Activated T-helper 9 cell treated with anti-CD3 and anti-CD28 coated beads, Interleukin-2, amount 50 U/mL, for 16 hours (primary cell): ENCODE measurements at places on chromosomes 7 and 10.

- no peak for DNase-seq
Measured at GRCh38 chr10:7090529-7090928, 320.3 kb downstream of the SFMBT2 start.

- no peak for DNase-seq
Measured at GRCh38 chr7:47697543-47697942, 115.6 kb upstream of the TNS3 start.

DNA sequence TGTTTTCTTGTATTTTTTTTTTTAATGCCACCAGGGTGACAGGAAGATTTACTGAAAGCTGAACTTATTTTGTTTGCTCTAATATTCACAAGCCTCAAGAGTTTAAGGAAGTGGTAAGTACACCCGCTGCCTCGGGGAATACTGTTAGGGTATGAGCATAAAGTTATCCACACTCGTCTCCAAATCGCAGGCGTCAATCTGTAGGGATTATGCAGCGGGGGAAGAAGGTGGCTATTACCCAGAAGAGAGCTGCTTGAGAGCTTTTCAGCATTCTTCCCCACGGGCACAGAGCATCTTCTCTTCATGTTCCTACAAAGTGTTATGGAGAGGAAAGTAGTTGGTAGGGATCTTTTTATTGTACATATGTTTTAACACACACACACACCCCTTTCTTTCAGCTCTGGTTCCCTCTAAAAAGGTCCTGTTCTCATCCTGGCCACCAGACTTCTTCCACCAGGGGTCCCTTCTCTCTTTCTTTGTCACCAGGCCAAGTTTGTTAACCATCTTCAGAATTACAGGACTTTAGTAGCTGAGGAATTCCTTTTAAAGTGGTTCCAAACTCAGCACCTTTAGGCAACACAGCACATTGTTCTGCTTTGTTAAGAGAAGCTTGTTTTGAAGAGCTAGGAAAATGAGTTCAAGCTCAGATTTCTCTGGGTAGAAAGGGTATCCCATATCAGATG lies 411.6 kb upstream of the GALNT17 start:
- DNase-seq: no peak

GRCh38 chr7:9889554-9889953 lies 1084.1 kb upstream of the PHF14 start:
- no peak for DNase-seq

DNA sequence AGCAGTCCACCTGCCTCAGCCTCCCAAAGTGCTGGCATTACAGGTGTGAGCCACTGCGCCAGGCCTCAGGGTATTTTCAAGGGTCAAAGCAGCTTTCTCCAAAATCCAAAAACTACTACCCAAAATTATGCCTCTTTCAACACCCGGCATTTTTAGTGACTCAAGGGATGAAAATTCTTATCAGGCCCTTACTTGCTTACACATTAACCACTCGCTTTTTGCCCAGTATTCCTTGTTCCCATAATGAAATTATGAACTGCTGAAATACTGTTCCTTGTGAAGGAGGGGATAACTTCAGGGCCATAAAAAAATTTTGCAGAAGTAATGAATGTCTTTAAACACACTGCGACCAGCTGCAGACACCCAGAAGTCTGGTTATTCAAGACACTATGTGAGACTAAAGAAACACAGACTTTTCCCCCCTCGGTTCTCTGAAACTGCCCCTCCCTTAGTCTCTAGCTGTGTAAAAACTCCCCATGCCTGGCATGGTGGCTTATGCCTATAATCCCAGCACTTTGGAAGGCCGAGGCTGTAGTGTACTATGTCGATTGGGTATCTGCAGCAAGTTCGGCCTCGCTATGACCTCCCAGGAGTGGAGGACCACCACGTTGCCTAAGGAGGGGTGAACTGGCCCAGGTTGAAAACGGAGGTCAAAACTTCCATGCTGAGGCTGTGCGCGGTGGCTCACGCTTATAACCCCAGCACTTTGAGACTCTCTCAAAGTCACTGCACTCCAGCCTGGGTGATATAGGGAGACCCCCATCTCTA lies 12.0 kb downstream of the FXYD4 start:
- DNase-seq: no peak

DNA sequence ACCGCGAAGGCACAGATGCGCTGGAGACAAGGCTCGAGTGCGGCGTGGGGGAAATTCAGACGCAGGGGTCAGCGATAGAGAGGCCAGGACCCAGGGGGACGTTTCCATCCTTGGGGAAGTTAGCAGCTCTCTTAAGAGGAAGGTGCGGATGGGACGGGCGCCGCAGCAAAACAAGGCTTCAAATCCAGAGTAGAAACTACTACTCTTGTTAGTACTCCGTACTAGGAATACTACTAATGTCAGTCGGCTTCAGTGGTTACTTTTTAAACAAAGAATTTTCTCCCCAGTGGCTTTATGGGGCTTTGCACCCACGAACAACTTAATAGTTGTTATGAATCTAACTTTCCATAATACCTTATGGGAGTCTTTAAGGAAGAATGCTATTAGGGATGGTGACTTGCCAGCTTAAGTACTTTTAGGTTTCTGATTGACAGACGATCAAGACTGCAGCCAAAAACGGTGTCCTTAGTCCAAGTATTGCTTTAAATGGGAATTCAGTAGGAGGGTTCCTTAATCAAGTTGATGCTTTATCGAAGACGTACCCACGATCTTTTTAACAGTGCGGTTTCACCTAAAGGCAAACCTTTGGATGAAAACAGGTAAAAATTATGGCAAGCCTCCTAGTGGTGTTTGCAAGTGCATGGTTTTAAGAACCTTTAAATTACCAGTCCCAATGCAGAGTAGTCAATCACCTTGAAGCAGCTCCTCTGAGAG lies 812 bp upstream of the IDE start:
- DNase-seq: no peak

DNA sequence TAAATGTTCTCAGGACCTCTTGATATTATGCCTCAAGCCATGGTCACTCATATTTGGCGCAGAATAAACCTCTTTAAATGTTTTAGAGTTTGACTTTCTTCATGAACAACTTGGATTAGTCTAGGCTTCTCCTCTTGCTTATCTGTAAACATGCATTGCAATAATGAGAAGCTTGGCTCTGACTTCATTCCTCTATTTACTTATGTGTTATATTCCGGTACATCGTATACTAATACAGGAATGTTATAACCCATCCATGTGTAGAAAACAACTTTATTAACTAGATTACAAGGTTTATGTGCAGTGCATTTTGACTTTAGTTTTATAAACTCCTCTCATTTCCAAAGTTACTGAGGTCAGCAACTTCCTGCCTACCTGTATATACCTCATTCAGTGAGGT lies 944.3 kb upstream of the GHITM start:
- DNase-seq: no peak

- DNase-seq: no peak
Measured at GRCh38 chr10:35934642-35934995, 292.5 kb upstream of the FZD8 start.

DNA sequence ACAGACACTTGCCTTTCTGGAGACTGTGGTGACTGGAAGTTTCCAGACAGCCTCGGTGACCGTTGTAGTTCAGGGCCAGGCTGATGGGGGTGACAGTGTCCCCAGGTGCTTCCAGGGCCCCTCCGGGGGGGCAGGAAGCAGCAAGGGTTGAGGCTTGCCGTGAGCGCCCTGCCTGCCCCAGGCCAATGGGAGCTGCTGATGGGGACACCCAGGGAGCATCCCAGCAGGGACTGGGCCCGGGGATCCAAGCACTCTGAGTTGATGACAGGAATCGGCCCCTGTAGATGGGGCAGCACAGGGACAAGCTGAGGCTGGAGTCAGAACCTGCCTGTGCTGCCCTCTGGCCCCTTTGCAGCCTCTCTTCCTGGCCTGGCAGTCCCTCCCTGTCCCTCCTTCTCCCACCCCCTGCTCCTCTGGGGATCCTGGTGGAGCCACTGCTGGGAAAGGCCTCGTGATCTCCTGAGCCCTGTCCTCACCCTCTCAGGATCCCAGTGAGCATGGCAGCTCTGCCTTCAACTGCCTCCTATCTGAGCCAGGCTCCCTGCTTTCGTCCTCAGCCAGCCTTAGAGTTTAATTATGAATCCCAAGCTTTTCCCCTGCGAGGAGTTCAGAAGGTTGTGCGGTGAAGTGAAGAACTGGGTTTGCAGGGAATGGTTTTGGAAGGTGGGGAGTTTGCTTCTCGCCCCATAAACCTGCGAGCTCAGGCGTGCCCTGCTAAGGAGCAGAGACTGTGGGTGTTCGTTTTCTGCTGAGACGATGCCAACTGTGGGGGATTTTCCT lies 84.7 kb downstream of the ADCY1 start:
- DNase-seq: no peak

GRCh38 chr7:72403458-72404076 lies 8.6 kb downstream of the CALN1 start:
- no peak for DNase-seq

GRCh38 chr7:149023662-149024061 lies 4.6 kb downstream of the PDIA4 start:
- DNase-seq: no peak

DNA sequence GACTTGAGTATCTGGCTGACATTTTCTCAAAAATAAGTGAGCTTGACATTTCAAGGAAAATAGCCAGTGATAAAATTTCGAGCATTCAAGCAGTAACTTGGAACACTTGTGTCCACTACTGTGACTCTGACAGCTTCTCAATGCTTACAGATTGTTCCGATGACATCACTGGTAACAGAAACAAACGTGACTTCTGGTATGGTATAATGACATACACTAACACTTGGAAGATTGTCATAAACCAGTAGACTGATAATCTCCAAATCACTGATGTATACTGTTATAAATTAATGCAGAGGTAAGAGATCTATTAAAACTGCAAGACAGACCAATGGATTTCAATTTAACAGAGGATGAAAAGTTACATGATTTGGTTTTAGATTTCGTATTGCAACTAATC lies 6.5 kb downstream of the MINDY3 start:
- DNase-seq: no peak

- no peak for DNase-seq
Measured at GRCh38 chr7:58087536-58088190, 637.7 kb downstream of the ZNF716 start.

DNA sequence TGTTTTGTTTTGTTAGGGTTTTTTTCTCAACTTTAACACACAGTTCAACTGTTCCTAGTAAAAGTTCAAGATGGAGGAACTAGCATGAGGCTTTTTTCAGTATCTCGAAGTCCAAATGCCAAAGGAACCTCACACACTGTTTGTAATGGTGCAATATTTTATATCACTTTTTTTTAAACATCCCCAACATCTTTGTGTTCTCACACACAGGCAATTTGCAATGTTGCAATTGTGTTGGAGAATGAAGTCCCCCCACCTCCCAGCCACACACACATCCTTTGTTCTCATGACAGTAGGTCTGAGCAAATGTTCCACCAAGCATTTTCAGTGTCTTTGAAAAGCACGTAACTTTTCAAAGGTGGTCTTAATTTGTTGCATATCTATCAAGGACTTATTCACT lies 120.9 kb downstream of the TWIST1 start:
- no peak for DNase-seq

DNA sequence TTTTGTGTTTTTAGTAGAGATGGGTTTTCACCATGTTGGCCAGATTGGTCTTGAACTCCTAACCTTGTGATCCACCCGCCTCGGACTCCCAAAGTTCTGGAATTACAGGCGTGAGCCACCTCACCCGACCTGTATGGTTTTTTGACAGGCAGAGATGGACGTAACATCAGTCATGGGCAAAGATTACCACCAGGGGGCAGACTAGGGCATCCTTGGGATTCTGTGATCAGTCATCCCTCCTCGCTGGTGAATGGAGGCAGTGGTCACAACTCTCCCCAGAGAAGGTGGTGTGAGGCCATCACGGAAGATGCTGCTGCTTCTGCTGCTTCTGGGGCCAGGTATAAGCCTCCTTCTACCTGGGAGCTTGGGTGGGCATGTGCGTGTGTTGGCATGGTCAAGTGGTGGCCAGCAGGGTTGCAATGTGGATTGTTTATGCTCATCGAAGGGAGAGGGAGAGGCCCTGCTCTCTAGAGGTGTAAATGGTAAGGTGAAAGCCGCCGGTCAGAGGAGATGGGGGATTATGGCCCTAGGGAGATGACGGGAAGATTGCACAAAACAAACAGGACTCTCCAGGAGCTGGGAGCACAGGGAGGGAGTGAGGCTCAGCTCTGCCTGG lies 122.7 kb upstream of the PRSS1 start:
- peak; percentile 45 for DNase-seq

GRCh38 chr10:99648717-99649116 lies 10.6 kb upstream of the ENTPD7 start:
- no peak for DNase-seq

- no peak for DNase-seq
Measured at GRCh38 chr10:115063701-115064658, 29.2 kb upstream of the ATRNL1 start.

- no peak for DNase-seq
Measured at GRCh38 chr7:95106401-95106800, 199.0 kb downstream of the PPP1R9A start.

GRCh38 chr10:29304995-29305335 lies 16.1 kb downstream of the LYZL1 start:
- DNase-seq: no peak

DNA sequence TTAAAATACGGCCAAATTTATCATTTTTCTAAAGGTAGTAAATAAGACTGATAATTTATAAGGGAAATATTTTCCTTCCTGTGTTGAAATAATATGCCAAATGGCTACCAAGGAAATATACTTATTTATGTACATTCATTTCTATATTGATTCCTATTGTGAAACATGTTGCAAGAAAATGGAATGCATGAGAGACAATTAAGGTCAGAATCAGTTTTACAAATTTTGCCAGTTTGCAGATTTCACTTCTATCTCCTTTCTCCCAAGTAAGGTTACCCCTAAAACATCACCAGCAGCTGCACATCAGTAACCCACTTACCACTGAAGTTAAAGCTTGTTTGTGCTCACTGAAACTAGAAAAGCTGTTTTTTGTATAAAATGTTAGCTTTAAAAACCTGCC lies 19.2 kb upstream of the REEP3 start:
- no peak for DNase-seq

GRCh38 chr10:115335366-115335765 lies 242.2 kb downstream of the ATRNL1 start:
- no peak for DNase-seq

DNA sequence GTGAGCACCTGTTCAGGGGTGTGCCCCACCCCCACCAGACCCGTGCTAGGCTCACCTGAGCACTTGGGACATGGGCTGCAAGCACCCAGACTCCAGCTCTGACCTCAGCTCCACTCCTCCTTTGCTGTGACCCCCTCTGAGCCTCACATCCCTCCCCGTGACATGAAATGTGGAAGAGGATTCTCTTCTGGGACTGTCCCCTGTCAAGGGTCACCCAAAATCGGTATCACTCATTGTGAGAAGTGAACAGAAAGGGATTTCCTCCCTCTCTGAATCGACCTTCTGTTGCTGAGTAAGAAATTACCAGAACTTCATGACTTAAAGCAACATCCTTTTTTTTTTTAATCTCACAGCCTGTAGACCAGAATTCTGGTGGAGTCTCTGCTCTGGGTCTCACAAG lies 6.2 kb upstream of the CHST15 start:
- DNase-seq: no peak

- DNase-seq: no peak
Measured at GRCh38 chr10:75121322-75121721, 9.9 kb downstream of the SAMD8 start.

DNA sequence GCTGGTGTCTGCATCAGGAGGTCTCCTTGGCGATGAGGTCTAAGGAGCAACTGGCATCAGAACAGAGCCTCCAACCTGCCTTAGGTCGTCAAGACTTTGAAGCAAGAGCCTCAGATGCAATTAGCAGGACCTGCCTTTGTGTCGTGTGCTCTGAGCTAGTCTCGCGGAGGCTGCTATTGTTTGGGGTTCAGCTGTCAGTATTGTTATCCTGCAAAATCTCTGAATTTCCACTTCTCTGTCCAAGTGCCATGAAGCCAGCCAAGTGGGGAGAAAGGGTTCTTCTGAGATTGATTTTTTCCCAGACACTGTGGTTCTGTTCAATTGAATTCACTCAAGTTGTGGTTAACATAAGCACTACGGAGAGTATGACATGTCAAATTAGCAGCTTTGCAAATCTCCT lies 78.7 kb downstream of the ADARB2 start:
- DNase-seq: no peak
